Chondrocyte (in vitro differentiated cells): ENCODE measurements at places on chromosomes 6 and 20. TPM values are rescaled to one million over a fixed set of nuclear protein-coding genes. Genes with fewer than 3 reads are reported as not detected.

GRCh38 chr6:158854214-158855101 is 35.3 kb upstream of the EZR start:
- DNase-seq, result no peak

GRCh38 chr6:26478985-26479278 is 21.2 kb upstream of the BTN1A1 start:
- DNase-seq, result no peak

DNA sequence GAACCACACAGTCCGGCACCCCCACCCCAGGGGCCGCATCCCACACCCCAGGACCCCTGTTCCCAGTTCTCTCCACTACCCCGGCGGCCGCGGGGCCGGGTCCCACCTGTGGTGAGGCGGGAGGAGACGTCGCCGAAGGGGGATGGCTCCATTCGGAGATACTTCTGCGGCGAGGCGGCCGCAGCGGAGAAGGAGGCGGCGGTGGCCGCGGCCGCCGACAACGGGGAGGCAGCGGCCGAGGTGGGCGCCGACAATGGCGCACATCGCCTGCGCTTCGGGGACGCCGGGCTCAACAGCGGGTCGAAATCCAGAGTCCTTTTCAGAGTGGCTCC is 723 bp downstream of the AKIRIN2 start:
- peak; percentile 75 for DNase-seq

The PLG gene
- not detected in 3 replicates for total RNA-seq
